ENCODE measurements at places on chromosomes 5 and 9. TPM values are rescaled to one million over a fixed set of nuclear protein-coding genes. Genes with fewer than 3 reads are reported as not detected.

Gene PCDHGA10
- not detected for polyA plus RNA-seq

Gene IL7R
- 0.51 TPM for polyA plus RNA-seq

Gene RECK
- polyA plus RNA-seq: 5.7 TPM

Gene RGS7BP
- polyA plus RNA-seq: not detected

DNA sequence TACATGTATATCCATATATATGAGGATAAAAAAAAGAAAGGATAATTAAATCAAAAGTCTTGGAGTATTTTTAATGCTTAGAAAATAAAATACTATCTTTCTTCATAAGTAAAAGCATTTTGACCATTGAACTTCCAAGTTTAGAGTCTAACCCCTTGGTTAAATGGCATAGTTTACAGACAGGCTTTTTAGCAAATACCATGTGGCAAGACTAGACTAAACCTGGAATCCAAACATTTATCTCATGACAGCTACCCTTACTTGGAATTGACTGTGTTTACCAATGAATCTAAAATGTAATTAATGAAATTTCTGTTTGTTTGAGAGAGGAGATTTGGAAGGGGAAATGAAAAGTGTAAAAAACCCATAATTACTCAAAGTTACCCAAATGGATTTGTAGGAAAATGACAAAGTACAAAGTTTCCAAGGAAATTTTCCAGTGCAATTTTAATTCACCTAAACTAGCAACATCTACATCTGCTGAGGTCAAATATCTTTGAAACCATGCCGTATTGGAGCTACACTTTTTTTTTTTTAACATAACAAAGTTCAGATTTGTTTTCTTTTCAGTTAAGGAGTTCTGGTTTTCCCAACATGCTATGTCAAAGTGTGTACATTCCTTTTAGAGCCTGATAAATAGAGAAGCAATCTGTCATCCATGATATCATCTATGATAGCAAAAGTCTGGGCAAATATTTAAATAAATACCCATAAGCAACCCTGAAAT is 272.1 kb upstream of the DAB2 start:
- DNase-seq: no peak

GRCh38 chr5:171175746-171176145 is 133.3 kb upstream of the TLX3 start:
- DNase-seq: no peak

- peak; percentile 94 for DNase-seq
These were observed 55.7 kb downstream of the SUSD1 start for GRCh38 chr9:112119225-112120029.

DNA sequence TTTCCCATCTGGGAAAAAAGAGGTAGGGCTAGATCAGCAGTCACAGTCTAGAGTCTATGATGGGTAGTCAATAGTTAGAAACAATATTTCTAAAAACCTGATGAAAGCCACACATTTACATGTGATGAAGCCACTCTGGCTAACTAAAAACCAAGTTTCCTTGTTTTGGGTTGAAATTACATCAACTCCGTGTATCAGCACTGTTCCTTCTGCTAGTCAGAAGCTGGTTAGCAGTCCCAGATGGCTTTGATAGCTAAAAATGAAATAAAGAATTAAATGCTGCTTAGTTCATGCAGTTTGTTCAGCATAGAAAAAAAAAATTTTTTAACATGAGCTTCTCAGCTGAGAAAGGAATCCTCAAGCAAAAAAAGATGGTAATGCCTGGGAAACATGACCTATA is 136.7 kb downstream of the FAM114A2 start:
- DNase-seq: no peak

- no peak for DNase-seq
These were observed 372.5 kb downstream of the CAAP1 start for GRCh38 chr9:26520141-26520540.

GRCh38 chr9:9556865-9557803 is 1055.7 kb downstream of the PTPRD start:
- DNase-seq: no peak

- no peak for DNase-seq
These were observed 53.4 kb downstream of the LRRC70 start for GRCh38 chr5:62631909-62632580.

DNA sequence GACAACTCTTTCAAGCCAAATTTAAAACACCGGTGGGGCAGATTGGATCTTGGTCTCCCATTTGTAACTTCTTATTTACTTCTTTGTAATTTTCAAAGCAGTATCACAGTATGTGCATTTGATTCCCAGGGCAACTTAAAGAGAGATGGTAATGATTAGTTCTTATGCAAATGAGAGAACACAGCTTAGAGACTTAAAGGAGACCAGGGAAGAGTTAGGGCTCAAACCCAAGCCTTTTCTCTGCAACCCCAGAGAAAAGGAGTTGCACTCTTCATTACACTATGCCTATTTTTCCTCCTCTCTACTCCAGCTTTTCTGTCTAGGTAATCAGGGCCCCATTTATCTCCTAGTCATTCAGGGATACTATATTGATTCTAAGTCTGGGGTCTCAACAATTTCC is 237.8 kb upstream of the NMUR2 start:
- no peak for DNase-seq

DNA sequence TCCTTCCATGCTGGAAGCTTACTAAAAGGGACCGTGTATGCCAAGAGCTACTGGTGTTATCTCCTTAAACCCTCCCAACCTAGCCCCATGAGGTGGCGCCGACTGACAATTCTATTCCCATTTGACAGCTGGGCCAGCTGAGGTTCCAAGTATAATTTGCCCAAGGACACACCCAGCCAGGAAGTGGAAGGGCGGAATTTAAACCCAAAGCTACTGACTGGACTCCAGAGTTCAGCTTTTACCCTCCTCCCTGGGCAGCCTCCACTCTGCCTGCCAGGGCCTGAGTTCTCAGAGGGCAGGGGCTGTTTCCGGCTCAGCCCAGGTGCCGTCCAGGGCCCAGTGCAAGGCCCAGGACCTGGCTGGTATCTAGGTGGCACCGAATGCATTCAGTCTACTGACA is 71.8 kb downstream of the C9orf50 start:
- peak; percentile 49 for DNase-seq

DNA sequence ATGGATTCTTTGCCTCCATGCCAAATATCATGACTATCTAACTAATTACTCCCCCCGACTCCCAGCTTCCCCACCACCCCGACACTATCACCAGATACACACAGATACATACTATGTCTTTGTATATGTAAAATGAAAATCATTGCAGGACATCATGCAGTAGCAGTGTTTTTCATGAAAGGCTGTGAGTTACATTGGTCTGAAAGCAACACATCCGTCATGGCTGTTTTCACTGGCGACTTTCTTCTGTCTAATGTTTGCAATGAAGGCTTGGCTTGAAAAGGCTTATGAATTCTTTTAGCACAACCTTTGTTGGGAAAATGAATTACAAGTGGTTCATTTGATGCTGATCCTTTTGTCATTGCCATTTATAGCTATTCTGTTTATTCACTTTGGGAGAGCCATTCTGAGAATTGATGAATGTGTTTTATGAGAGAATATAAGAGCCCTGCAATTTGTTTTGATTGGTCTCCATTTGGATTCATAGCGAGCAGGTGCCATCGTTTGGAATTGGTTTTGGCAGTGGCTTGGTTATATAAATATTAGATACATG is 103.4 kb downstream of the PIP5K1B start:
- no peak for DNase-seq

DNA sequence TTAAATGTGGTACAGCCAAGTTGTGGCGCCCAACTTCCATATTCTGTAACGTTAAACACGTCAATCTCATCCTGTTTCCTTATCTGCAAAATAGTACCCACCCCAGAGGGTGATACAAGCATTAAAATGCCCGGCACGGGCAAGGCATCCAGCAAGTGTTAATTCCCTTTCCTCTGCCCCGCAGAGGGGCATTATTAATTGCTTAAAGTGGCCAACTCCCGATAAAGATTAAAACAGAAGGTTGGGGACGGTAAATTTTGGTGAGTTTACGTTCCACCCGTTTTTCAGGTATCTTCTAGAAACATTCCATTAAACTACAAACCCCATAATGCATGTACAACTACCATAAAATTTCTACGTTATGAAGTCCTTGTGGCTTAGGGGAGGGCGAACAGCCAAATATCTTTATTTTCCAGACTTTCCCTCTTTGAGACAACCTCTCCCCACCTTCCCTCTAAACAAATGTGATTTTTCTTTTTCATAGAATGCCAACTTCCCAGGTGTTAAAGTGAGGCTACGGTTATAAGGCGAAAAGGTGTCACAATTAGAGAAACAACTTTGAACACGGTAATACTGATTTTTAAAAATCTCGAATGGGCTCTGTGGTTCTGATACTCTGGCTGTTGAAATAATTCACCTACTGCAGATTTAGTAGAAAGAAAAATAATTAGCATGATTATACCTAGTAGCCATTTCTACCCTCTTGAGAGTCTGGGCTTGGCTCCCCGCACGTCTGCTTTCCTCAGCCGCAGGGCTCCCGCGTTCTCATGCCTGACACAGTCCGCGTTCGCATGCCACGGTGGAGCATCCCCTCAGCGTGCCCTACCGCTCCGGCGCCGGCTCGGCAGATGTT is 1.2 kb upstream of the GPBP1 start:
- DNase-seq: no peak

GRCh38 chr9:96425500-96426169 is 7.5 kb upstream of the ZNF367 start:
- no peak for DNase-seq

DNA sequence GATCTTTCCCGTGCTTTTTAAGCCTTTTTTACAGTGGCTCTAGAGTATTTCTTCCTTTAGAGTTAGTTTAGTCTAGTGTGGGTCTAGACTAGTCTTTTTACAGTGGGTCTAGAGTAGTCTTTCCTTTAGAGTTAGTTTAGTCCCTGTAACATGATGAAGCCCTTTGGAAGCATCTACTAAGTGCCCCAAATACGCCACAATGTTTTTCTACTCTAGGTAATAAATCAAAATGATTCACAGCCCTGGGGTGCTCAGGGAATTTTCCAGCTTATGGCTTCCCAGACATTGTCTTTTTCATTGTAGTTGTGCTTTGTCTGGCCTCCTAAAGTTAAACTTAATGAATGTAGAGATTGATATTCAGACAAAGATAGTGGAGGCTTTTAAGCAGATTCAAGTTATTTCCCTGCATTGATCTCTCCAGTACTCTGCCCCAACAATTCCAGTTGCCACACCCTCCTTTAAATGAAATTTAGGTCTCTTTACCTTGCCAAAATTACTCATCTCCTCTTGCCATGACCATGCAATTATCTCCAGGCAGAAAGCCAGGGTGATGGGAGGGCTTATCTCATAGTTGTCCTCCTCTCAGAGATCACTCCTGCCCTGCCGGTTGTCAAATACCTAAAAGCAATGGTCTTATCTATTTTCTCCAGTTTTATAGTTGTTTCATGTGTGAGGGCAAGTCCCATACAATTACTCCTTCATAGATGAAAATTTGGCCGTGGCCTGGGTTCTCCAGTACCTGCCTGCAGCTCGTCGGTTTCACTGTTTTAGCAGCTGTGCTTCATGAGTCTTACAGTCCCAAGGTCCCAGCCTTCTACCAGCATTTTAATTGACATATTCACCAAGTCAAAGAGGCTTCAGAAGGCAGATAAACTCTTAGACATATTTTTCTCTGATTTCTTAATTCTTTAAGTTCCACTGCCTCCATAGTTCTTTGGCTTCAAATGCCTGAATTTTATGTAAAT is 794.0 kb upstream of the COX7C start:
- DNase-seq: no peak

DNA sequence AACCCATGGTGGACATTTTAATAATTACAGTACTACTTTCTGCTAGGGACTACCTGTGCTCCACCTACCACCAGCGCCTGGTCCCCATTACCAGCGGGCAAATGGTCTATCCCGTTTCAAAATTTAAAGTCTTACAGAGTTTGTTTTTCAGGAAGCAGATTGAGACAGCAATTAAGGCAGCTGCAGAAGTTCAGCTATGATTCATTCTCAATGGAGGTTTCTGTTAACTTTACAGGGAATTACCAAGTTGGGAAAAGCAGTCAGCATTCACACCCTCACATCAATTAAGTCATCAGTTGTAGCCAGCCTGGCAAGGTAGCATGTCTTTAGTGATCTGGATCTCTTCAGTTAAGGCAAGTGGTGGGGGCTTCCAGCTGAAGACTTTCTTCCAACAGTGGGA is 410.6 kb upstream of the DAB2 start:
- no peak for DNase-seq

All from A549 (cell line).